ENCODE measurements at places on chromosomes 2 and 18.

DNA sequence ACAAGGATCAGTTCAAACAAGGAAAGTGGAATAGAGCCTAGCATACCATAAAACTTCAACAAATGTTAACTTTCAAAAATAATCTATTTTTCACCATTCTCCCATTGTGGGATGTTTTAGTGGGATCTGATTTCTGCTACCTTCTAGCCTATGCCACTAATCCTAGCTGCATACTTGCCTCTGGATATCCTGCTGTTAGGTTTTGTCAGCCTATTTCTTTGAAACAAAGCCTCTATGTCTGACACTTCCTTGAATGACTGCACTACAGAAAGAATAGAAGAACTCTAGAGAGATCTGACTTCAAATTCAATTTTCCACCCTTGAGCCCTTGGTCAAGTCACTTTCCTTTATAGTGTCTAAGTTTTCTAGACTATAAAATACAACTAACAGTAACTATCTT lies 291.5 kb downstream of the PTH2R start:
- no peak overlapping the region for H3K4me3 ChIP-seq
- no peaks in the 10 kb centered on the region for H3K27me3 ChIP-seq
- H3K27ac ChIP-seq = no peak overlapping the region
- no peak for DNase-seq
- H3K36me3 ChIP-seq = no peaks in the 10 kb centered on the region

DNA sequence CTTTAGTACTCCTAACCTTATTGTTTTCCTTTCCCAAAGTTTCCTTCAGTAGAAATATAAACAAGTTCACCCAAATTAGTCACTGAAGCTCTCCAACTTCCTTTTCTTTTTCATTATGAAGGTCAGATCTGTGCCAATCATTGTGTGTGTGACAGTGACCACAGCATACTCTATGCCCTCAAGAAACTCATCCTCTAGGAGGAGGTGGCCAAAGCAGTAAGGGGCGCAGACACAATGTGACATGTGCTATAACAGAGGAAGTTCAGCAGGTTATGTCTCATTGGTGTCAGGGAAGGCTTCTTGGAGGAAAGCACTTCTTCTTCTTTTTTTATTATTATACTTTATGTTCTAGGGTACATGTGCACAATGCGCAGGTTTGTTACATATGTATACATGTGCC lies 60.0 kb upstream of the PSME4 start:
- no peak for DNase-seq
- H3K36me3 ChIP-seq = no peaks in the 10 kb centered on the region
- no peak overlapping the region for H3K4me3 ChIP-seq
- no peaks in the 10 kb centered on the region for H3K27me3 ChIP-seq
- H3K27ac ChIP-seq = peak overlapping the region; percentile 13

GRCh38 chr2:61853086-61853846 lies 594 bp downstream of the FAM161A start:
- DNase-seq = peak; percentile 25
- no peaks in the 10 kb centered on the region for H3K27me3 ChIP-seq
- no peaks in the 10 kb centered on the region for H3K36me3 ChIP-seq
- H3K4me1 ChIP-seq = peaks cover 15% of the 10 kb centered on the region
- H3K4me3 ChIP-seq = peak overlapping the region; percentile 90

GRCh38 chr2:112255875-112256274 lies 1.0 kb upstream of the ZC3H8 start:
- H3K27me3 ChIP-seq = no peaks in the 10 kb centered on the region
- no peak overlapping the region for H3K4me3 ChIP-seq
- no peak for DNase-seq
- peaks cover 11% of the 10 kb centered on the region for H3K4me1 ChIP-seq
- no peak overlapping the region for H3K27ac ChIP-seq
- H3K36me3 ChIP-seq = no peaks in the 10 kb centered on the region

DNA sequence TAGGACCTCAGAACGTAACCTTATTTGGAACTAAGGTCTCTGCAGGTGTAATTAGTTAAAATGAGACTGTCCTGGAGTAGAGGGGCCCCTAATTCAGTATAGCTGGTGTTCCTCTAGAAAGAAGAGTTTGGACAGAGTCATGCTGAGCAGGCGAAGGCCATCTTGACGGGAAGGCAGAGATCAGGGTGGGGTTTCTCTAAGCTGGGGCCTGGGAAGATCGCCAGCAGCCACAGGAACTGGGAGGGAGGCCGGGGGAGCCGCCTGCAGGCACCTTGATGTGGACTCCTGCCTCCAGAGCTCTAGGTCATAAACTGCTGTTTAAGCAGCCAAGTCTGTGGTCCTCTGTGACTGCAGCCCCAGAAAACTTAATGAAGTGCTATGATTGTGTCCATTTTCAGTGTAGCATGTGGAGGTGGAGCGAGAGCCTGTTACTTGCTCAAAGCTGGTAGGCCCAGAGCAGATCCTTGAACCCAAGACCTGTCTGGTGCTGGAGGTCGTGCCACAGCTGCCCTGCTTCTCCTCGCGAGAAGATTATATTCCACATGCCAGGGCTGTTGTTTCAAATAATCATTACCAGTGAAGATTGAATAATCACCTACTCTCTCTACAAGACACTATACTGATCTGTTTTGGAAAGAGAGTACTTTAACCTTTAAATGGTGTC lies 105.7 kb downstream of the TPO start:
- no peaks in the 10 kb centered on the region for H3K36me3 ChIP-seq
- H3K4me1 ChIP-seq = no peaks in the 10 kb centered on the region
- no peak overlapping the region for H3K27ac ChIP-seq

- peaks cover 20% of the 10 kb centered on the region for H3K4me1 ChIP-seq
- no peaks in the 10 kb centered on the region for H3K36me3 ChIP-seq
- no peak overlapping the region for H3K4me3 ChIP-seq
- no peak for DNase-seq
- H3K27me3 ChIP-seq = no peaks in the 10 kb centered on the region
Measured at GRCh38 chr2:43278564-43279220, 52.3 kb upstream of the ZFP36L2 start.

- no peak overlapping the region for H3K27ac ChIP-seq
- no peaks in the 10 kb centered on the region for H3K4me1 ChIP-seq
- no peaks in the 10 kb centered on the region for H3K36me3 ChIP-seq
- no peak overlapping the region for H3K4me3 ChIP-seq
- DNase-seq = no peak
Measured at GRCh38 chr2:136323935-136324334, 206.0 kb upstream of the CXCR4 start.

DNA sequence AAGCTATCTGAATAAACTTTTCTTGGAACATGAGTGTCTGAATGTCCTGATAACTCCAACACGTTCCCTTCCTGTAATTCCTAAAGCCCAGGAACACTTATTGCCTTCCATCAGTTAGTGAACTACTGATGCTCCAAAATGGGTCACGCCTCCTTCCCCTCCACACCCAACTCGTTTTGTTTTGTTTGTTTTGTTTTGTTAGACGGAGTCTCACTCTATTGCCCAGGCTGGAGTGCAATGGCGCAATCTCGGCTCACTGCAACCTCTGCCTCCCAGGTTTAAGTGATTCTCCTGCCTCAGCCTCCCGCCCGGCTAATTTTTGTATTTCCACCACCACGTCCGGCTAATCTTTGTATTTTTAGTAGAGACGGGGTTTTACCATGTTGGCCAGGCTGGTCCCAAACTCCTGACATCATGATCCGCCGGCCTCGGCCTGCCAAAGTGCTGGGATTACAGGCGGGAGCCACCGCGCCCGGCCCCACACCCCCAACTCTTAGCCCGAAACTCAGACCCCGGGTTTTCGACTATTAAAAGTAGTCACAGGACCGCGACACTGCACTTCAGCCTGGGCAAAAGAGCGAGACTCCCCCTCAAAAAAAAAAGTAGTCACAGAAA lies 774 bp downstream of the IER3IP1 start:
- no peak for DNase-seq
- H3K4me3 ChIP-seq = peak overlapping the region; percentile 94
- peaks cover 3% of the 10 kb centered on the region for H3K27me3 ChIP-seq
- peak overlapping the region; percentile 87 for H3K27ac ChIP-seq
- H3K4me1 ChIP-seq = peaks cover 5% of the 10 kb centered on the region
- H3K36me3 ChIP-seq = peaks cover 3% of the 10 kb centered on the region

DNA sequence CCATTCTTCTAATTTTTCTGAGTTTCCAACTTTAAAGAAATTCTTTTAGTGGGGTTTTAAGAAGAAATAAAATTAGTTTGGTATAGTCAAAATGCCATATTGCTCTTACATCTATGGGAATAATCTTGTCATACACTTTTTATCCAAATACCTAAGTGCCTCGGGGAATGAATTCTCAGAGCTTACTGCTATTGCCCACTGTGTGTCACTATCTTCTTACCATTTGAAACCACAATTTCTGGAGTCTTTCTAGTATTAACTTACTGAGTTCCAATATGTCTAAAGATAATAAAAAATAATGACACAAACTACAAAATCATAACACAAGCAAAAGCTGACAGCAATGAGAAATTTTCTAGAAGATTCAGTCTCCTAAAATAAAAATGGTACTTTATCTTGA lies 23.7 kb upstream of the DNAH6 start:
- H3K36me3 ChIP-seq = no peaks in the 10 kb centered on the region
- no peak for DNase-seq
- H3K27me3 ChIP-seq = no peaks in the 10 kb centered on the region

GRCh38 chr2:84388133-84388532 lies 70.9 kb downstream of the SUCLG1 start:
- peak; percentile 28 for DNase-seq
- no peaks in the 10 kb centered on the region for H3K4me1 ChIP-seq
- H3K27me3 ChIP-seq = no peaks in the 10 kb centered on the region
- H3K27ac ChIP-seq = no peak overlapping the region

DNA sequence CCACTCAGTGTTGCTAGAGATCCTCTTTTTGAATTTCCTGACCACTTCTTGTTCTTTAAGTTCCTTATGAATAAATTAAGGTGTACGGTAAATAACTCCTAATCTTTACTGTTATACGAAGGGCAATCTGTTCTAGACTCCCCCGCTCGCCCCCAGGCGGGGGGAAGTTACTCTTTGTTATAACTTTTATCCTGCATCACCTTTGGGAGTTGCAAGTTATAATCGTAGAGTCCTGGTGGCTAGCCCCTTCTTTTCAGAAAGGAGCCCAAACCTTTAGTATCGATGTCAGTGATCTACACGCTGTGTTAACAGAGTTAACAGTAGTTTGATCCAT lies 652 bp downstream of the GCA start:
- H3K4me3 ChIP-seq = peak overlapping the region; percentile 79
- DNase-seq = no peak
- peak overlapping the region; percentile 40 for H3K27ac ChIP-seq

GRCh38 chr2:33835911-33836310 lies 236.8 kb upstream of the FAM98A start:
- H3K4me3 ChIP-seq = no peak overlapping the region
- no peaks in the 10 kb centered on the region for H3K36me3 ChIP-seq
- DNase-seq = no peak
- H3K27ac ChIP-seq = no peak overlapping the region
- H3K4me1 ChIP-seq = no peaks in the 10 kb centered on the region

DNA sequence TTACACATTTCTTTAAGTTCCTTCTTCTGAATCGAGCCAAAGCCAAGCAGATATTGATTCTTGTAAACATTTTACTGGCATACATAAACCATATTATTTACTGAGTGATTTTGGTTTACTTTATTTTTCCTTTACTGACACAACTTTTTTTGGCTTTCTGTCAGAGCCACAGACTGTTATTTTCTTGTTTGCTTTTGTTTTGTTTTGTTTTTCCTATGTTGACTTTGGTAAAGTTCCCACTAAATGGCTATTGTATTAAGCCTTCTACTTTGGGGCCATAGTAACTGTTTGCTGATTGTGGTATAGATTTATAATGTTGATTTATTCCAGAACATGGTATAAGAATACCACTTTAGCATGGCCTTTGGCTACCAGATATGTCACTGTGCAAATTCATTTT lies 419.4 kb downstream of the DCDC2C start:
- H3K4me3 ChIP-seq = no peak overlapping the region
- no peaks in the 10 kb centered on the region for H3K36me3 ChIP-seq
- DNase-seq = no peak
- no peaks in the 10 kb centered on the region for H3K27me3 ChIP-seq

GRCh38 chr2:214484239-214484638 lies 73.4 kb downstream of the VWC2L start:
- H3K4me3 ChIP-seq = no peak overlapping the region
- no peaks in the 10 kb centered on the region for H3K27me3 ChIP-seq

DNA sequence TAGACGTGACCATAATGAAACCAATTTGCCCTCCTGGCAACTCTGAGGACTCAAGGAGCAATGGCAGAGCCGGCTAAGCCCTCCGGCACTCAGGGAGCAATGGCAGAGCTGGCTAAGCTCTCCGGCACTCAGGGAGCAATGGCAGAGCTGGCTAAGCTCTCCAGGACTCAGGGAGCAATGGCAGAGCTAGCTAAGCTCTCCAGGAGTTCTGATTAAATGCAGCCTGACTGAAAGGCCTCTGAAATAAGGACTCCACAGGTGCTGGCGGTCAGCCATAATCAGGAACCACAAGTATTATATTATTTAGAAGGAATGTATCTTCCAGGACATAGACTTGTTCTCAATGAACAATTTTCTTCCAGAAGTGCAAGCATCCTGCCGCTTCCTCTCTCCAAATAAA lies 65.2 kb downstream of the C2orf76 start:
- no peak overlapping the region for H3K27ac ChIP-seq
- H3K4me3 ChIP-seq = no peak overlapping the region
- H3K27me3 ChIP-seq = no peaks in the 10 kb centered on the region
- peak; percentile 41 for DNase-seq
- no peaks in the 10 kb centered on the region for H3K4me1 ChIP-seq

DNA sequence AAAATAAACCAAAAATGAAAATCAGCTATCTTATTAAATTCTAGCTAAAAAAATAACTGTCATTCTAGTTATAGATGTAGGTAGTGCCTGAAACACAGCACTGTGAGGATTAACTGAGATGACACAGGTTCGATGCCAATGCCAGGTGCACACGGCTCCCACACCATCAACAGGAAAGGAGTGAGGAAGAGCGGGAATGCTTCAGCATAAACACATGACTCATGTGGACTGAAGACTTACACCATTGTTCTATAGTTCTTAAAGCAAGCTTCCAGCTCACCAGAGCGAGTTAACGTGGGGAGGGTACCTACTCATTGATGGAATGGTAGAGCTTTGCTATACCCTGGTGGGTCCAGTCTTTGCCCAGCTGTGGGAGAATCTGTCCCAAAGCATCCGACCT lies 76.7 kb downstream of the EMILIN2 start:
- no peaks in the 10 kb centered on the region for H3K27me3 ChIP-seq
- peaks cover 26% of the 10 kb centered on the region for H3K36me3 ChIP-seq
- DNase-seq = no peak
- no peaks in the 10 kb centered on the region for H3K4me1 ChIP-seq

DNA sequence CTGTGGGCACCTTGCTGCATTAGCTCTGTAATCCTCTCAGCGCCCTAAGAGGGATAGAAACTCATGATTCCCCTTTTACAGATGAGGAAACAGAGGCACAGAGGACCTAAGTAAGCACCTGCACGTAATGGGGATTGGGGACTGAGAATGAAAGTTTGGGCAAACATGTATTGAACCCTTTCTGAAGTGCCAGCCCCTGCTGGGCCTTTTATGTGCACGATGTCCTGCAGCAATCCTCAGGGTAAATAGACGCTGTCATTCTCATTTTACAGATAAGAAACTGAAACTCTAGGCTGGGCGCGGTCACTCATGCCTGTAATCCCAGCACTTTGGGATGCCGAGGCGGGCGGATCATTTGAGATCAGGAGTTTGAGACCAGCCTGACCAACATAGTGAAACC lies 117.4 kb downstream of the STPG4 start:
- peaks cover 47% of the 10 kb centered on the region for H3K4me1 ChIP-seq
- H3K36me3 ChIP-seq = peaks cover 7% of the 10 kb centered on the region
- no peak overlapping the region for H3K4me3 ChIP-seq
- DNase-seq = no peak
